Stimulated activated CD4-positive, alpha-beta T cell treated with anti-CD3 and anti-CD28 coated beads, TNF-alpha, amount 100 ng/mL, for 4 hours (primary cell): ENCODE measurements at places on chromosomes 5 and 9.

- no peak for DNase-seq
These were observed 530.1 kb upstream of the DMAC1 start for GRCh38 chr9:8329561-8330283.

GRCh38 chr9:93459432-93459847 lies 6.1 kb upstream of the FAM120AOS start:
- no peak for DNase-seq

- no peak for DNase-seq
These were observed 20.3 kb downstream of the GFPT2 start for GRCh38 chr5:180332861-180333260.

GRCh38 chr5:53940921-53941320 lies 369.5 kb downstream of the ARL15 start:
- DNase-seq, result no peak

DNA sequence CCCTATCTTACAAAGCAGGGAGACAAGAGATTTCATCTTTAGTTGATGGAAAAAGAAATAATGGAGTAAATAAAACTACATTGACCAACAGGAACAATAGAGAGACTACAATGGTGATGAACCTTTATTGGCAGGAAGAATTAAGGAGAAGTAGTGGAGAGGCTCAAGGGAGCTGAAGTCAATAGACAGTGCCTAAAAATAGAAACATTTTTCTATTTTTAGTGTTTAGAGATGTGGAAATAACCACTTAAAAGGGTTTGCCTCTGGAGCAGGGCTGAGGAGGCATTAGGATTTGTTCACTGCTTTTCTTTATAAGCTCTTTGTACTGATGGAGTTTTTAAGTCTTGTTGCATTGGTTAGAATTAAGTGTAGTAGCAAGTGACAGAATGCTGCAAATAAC lies 98.4 kb upstream of the ERCC6L2 start:
- DNase-seq, result no peak

DNA sequence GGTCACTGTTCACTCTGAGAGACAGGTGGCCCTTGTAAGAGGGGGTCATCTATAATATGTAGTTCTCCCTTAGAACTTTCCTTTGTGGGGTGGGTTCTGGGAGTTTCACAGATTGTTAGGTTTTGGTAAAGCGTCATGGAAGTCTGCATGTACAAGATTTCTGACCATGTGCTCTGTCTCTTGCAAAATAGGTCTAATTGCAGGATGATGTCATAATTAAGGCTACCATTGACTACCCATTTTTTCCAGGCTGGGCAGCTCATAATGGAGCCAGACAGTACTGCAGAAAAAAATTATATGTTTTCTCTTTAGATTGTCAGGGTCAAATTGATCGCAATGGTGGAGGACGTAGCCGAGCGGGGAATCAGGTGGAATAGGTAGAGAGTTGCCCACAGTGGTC lies 3.7 kb upstream of the GM2A start:
- DNase-seq, result no peak

GRCh38 chr5:16557477-16557876 lies 59.3 kb downstream of the RETREG1 start:
- DNase-seq, result no peak

DNA sequence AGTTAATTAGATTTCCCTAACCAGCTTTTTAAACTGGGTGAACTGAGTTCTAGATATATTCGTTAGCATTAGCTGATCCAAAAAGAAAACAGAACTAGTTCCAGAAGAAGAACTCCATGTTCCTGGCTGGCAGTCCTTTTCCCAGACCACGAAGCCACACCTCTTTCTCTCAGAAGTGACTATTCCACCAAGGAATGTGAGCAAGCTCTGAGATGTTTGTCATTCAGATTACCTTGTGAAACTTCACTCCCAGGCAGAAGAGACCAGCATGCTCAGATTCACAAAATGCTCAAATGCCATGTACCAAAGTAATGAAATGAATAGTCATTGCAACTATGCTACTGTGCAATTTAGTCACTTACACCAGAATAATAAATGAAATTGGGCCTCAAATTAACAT lies 4.4 kb upstream of the SSBP2 start:
- DNase-seq, result no peak

- DNase-seq, result no peak
These were observed 23.9 kb upstream of the FANCC start for GRCh38 chr9:95341293-95341962.

- no peak for DNase-seq
These were observed 345.8 kb upstream of the KLF9 start for GRCh38 chr9:70760228-70760627.

DNA sequence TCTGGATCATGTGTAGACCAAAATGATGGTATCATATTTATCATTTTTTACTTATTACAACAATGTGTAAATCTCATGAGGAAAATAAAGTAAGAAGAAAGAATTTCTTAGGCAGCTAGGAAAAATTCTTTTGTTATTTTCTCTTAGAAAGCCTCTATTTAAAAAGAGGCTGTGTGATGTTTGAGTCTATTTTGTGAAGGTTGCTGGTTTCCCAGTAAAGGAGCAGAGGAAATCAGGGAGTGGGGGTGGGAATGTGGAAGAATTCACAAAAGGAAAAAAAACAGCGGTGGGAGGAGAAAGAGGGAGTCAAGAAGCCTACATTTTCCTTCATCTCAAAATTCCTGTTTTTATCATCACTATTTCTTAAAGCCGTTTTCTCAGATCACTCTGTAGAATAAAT lies 20.1 kb downstream of the PTCH1 start:
- DNase-seq, result no peak

DNA sequence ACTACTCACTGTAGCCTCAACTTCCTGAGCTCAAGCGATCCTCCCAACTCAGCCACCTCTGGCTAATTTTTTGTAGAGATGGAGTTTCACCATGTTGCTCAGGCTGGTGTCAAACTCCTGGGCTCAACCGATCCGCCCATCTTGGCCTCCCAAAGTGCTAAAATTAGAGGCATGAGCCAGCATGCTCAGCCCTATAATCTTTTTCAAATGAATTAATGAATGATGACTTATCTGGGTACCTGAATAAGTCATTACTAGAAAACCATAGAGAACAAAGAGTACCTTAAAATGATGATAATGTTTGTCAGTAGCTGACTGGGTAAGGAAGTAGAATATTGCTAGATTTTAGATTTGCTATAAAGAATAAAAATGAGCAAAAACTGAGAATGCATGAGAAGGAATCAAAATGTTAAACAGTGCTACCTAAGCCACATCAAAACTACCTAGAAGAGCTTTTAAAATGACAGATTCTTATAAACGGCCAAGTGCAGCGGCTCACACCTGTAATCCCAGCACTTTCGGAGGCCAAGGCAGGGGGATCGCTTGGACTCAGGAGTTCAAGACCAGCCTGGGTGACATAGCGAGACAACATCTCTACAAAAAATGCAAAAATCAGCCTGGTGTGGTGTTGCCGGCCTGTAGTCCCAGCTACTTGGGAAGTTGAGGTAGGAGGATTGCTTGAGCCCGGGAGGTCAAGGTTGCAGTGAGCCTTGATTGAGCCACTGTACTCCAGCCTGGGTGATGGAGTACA lies 13.6 kb downstream of the FNBP1 start:
- DNase-seq, result no peak

- DNase-seq, result no peak
These were observed 285.2 kb downstream of the CDH12 start for GRCh38 chr5:22567983-22568382.

DNA sequence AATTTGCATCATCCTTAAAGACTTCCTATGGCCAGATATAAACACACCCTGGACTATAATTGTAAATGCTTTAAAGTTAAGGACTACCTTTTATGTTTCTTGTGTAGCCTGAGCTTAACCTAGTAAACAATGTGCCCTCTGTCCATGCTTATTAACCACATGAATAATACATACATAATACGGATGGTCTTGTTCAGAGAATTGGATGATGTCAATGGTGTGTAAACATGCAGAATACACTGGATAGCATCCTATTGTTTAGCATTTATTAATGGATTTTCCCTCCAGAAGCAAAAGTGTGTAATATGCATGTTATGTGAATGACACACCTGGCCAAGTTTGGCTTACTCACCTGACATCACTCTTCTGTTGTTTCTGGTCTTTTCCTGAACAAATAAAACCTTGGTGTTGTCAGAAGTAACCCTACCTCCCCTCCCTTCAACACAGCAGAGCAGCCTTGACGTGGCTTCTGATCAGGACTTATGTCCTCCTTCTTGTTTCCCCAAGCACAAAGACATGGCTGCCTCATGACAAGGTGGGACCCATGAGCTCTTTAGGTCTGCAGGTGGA lies 517.9 kb downstream of the MTRR start:
- no peak for DNase-seq
